HFFc6 (cell line): ENCODE measurements at places on chromosomes 12 and 14. TPM values are rescaled to one million over a fixed set of nuclear protein-coding genes. Genes with fewer than 3 reads are reported as not detected.

DNA sequence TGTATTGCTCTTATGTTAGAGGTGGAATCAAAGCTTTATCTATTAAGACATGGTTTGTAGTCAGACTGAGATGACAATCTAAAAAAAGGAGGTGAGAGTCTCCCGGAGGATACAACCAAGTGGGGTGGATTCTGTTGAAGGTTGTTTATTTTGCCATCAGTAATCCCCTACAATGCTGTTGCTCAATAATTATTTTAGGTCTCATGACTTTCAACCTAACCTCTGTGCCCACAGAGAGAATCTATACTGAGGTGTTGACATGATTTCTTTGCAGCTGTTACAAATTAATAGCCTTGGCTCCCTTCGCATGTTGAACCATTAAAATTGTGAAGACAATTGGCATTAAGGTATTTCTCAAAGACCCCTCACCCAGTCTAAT is 28.7 kb upstream of the FOS start:
- H3K27me3 ChIP-seq, result peaks cover 3% of the 10 kb centered on the region
- peaks cover 8% of the 10 kb centered on the region for H3K4me1 ChIP-seq
- DNase-seq, result no peak
- H3K27ac ChIP-seq, result no peak overlapping the region

DNA sequence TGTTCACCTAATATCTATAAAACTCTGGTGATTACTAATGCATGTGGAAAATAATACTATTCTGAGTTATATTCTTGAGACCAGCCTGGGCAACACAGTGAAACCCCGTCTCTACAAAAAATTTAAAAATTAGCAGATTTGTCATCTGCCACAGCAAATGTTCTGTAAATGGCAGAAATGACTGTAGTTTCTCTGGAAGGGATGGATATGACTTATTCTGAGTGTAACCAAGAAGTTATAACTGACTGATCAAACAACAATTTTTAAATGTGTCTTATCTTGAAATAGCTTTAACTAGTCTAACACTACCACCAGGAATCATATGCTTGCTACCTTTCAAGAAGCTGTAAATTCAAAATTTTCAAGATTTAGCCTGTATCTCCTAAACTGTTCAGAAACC is 88.7 kb downstream of the PLBD1 start:
- H3K4me3 ChIP-seq, result no peak overlapping the region
- H3K4me1 ChIP-seq, result no peaks in the 10 kb centered on the region
- no peaks in the 10 kb centered on the region; the same call in 1 of the 2 replicates for H3K27me3 ChIP-seq

GRCh38 chr12:62438098-62438692 is 28.4 kb upstream of the MON2 start:
- H3K27me3 ChIP-seq, result peaks cover 11% of the 10 kb centered on the region
- no peak overlapping the region for H3K27ac ChIP-seq
- DNase-seq, result peak; percentile 31

DNA sequence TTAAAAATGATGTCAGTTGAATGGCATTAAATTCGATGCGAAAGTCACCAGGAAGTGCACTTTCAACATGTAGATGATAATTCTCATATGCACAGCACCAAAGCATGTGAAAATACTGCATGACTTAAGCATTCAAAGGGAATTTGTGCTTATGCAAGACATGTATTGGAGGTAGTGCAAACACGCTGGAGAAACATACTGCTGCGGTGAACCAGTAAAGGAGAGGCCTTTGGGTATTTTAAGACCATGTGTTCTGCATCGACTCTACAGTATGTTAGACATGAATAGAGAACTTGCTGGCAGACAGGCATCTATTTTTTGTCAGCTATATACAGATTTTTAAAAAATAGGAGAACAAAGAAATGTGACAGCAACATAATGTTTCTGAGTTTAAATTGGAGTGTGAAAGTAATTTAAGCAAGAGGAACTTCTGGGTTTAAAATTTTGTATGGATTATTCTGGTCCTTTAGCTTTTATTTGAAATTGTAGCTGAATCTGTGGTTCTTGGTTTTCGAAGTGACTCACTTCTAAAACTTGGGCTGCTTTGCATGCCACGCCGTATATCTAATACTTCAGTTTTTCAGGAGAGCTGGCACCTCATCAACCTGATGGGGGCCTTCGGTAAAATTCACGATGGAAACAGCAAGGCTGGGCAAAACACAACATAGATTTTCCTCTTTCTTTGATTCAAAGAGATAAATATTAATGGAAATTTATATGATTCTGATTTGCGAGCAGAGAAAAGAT is 408.7 kb downstream of the APAF1 start:
- DNase-seq, result no peak
- H3K4me3 ChIP-seq, result no peak overlapping the region
- H3K36me3 ChIP-seq, result no peaks in the 10 kb centered on the region
- H3K27me3 ChIP-seq, result no peaks in the 10 kb centered on the region
- H3K4me1 ChIP-seq, result no peaks in the 10 kb centered on the region

DNA sequence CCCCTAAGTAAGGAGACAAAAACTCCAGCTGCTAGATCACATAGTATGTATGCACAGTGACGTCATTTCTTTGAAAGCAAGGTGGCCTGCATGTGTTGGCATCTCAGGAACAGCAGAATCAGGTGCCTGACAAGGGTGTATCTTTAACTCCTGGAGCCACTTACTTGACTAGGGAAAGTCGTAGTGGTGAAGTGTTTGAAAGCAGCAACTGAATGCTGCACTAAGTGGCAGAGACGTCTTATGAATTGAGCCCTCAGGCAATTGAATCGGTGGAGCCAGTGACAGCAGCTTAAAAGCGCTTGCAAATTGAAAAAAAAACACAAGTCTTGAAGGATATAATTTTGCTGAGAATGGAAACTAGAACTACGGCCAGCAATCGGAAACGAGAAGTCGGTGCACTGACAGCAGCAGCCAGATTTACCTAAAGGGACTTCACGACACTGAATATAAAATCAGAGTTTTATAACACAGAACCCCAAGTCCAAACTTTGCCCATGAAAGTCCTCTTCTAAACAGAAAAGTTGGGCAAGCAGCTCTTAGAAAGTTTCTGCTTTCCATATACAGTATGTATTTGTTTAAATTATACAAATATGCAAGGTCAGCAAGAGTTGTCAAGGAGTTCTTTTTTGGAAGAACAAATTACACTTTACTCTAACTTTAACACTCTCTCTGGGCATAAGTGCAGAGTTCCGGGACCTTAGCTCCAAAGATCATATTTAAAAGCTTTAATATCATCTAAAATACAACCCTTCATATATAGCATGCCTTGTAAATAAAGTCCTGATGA is 1.1 kb downstream of the IGF1 start:
- H3K27me3 ChIP-seq, result no peaks in the 10 kb centered on the region
- H3K4me3 ChIP-seq, result no peak overlapping the region
- H3K27ac ChIP-seq, result no peak overlapping the region
- H3K36me3 ChIP-seq, result no peaks in the 10 kb centered on the region
- DNase-seq, result peak; percentile 9

GRCh38 chr14:28745176-28745575 is 21.4 kb upstream of the FOXG1 start:
- H3K4me3 ChIP-seq, result no peak overlapping the region
- H3K27ac ChIP-seq, result no peak overlapping the region
- H3K36me3 ChIP-seq, result no peaks in the 10 kb centered on the region

DNA sequence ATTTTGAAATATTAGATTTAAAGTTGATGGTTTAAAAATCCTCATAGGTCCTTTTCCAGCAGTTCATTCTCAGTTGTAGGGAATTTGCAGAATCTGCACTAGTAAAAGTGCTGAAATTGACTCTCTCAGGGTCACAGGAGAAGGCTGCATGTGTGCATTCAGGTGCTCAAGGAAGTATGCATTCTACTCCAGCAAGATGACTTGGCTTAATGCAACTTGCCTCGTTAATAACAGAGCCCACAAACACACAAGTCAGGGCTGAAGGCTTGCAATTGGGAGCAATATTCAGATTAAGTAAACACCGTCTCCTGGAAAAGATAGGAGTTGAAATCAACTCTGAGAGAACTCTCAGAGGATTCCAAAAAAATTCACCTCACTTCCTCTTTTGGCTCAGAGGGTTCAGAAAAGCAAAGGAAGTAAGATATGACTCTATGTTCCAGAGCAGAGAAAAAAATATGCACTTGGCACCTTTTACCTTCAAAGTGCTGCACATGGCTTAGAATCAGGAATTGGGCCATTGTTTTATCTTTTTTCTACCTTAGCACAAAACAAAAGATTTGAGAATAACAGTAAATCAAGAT is 406.3 kb upstream of the DCN start:
- H3K27me3 ChIP-seq, result no peaks in the 10 kb centered on the region
- H3K36me3 ChIP-seq, result no peaks in the 10 kb centered on the region

The IFNG-AS1 gene
- not detected in 3 replicates for total RNA-seq

DNA sequence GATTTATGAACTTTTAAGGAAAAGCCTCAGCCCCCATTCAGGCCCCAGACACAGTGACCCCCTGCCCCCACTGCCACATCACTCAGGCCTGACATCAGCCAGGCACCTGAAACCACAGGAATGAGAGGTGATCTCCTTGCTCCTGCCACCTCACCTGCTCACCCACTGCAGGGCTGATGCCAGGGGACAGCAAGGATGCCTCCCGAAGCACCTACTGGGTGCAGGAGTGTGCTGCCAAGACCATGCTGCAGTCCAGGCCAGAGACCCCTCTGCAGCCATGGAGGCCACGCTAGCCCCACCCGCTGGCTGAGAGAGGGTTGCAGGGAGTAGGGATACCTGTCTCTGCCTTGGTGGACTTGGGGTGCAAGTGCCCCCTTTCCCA is 18.6 kb upstream of the KRT7 start:
- H3K4me3 ChIP-seq, result no peak overlapping the region
- DNase-seq, result no peak
- H3K27me3 ChIP-seq, result peaks cover 2% of the 10 kb centered on the region; the same call in 1 of the 2 replicates
- H3K27ac ChIP-seq, result no peak overlapping the region

DNA sequence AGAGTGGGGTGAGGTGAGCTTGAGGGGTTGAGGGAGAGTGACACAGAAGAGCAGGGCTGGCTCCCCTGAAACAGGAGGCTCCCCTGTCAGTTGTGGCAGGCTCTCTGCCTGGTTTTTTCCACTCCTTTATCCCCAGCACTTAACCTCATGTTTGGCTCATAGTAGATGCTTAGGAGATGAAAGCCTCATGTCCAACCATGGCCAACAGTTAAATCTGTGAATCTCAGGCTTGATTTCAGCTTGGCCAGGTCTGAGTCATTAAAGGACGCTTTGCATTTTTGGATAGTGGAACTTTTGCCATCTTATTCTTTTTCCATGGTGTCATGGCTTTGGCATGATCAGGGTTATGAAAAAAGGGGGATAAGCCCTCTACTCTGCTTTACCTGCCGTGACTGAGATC is 117.2 kb downstream of the CACNA1C start:
- peaks cover 37% of the 10 kb centered on the region for H3K4me1 ChIP-seq
- peak overlapping the region; percentile 68 for H3K27ac ChIP-seq
- peak; percentile 32 for DNase-seq
- peaks cover 23% of the 10 kb centered on the region for H3K36me3 ChIP-seq
- no peak overlapping the region for H3K4me3 ChIP-seq

DNA sequence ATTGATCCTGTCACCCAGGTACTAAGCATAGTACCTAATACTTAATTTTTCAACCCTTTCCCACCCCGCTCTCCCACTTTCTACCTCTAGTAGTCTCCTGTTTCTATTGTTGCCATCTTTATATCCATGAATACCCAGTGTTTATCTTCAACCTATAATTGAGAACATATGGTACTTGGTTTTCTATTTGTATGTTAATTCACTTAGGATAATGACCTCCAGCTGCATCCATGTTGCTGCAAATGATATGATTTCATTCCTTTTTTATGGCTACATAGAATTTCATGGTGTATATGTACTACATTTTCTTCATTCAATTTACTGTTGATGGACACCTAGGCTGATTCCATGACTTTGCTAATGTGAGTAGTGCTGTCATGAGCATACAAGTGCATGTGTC is 547.3 kb upstream of the NOVA1 start:
- H3K27me3 ChIP-seq, result no peaks in the 10 kb centered on the region
- DNase-seq, result no peak
- no peaks in the 10 kb centered on the region for H3K4me1 ChIP-seq
- no peak overlapping the region for H3K27ac ChIP-seq
- H3K4me3 ChIP-seq, result no peak overlapping the region
- peaks cover 5% of the 10 kb centered on the region; the same call in 1 of the 2 replicates for H3K36me3 ChIP-seq

- H3K27me3 ChIP-seq, result no peaks in the 10 kb centered on the region
- no peaks in the 10 kb centered on the region for H3K36me3 ChIP-seq
- peak; percentile 58 for DNase-seq
Measured at GRCh38 chr14:67987606-67988005, 168.0 kb downstream of the RAD51B start.

GRCh38 chr14:53509276-53510244 is 356.4 kb upstream of the DDHD1 start:
- H3K27me3 ChIP-seq, result no peaks in the 10 kb centered on the region
- H3K4me3 ChIP-seq, result peak overlapping the region; percentile 21; the same call in 1 of the 2 replicates
- H3K36me3 ChIP-seq, result peaks cover 3% of the 10 kb centered on the region; the same call in 1 of the 2 replicates
- H3K4me1 ChIP-seq, result peaks cover 28% of the 10 kb centered on the region
- DNase-seq, result no peak
- peak overlapping the region; percentile 66 for H3K27ac ChIP-seq

- no peaks in the 10 kb centered on the region for H3K4me1 ChIP-seq
- DNase-seq, result no peak
- no peak overlapping the region for H3K27ac ChIP-seq
- H3K27me3 ChIP-seq, result peaks cover 24% of the 10 kb centered on the region
- H3K36me3 ChIP-seq, result no peaks in the 10 kb centered on the region
Measured at GRCh38 chr12:3419558-3419957, 71.4 kb upstream of the PRMT8 start.

DNA sequence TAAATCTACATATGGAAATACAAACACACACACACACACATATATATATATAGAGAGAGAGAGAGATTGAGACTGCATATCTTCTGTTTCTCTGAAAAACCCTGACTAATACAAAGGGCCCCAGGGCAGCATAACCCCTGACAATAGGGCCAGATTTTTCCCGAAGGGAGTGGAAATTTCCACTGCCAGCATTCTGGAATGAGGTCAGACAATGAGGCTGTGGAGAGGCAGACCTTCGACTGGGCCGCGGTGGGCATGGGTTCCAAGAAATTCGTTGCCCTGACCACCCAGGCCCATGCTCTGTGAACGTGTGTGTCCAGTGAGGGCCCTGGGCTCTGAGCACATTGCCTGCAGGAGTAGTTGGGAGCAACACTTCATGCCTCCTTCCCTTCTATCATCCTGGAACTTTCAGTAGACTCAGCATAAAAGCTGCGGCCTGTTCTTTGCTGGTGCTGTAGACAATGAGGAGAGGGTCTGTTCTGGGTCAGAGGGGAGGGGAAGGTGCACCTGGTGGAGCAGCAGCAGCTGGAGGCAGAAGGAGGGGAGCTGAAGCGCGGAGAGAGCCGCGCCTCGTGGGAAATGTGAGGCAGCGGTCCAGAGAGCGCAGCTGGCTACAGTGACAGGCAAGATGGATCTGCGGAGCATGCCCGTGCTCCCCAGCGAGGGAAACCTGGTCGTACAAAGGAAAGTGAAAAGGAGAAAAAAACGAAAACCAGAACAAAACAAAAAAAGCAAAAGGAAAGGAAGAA is 25.6 kb upstream of the CCDC60 start:
- DNase-seq, result no peak
- no peaks in the 10 kb centered on the region; the same call in 1 of the 2 replicates for H3K27me3 ChIP-seq
- peaks cover 4% of the 10 kb centered on the region; the same call in 1 of the 2 replicates for H3K36me3 ChIP-seq
- H3K27ac ChIP-seq, result no peak overlapping the region
- H3K4me1 ChIP-seq, result no peaks in the 10 kb centered on the region

The ANO2 gene
- 0.25 TPM in 1 of 3 replicates, not detected in the others for total RNA-seq

The TESPA1 gene
- total RNA-seq, result not detected in 3 replicates
